AG04450 (cell line): ENCODE measurements at places on chromosomes 12 and 14.

DNA sequence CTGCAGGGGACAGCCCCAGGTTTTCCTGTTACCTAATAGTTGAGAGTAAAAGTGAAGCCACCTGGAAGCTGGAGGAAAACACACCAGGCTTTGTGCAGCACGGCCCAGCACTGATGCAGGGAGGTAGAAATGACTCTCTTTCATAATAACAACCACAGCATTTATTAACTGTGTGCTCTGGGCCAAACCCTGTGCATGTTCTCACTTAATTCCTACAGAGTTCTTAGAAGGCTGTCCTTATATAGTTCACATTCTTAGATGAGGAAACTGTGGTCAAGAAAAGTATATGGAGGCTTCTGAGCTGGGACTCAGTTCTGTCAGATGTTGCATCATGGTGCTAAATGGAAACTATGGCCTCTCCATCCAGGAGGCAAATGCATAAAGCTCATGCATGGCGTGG, 100.0 kb downstream of the PAPOLA start:
- DNase-seq: no peak

DNA sequence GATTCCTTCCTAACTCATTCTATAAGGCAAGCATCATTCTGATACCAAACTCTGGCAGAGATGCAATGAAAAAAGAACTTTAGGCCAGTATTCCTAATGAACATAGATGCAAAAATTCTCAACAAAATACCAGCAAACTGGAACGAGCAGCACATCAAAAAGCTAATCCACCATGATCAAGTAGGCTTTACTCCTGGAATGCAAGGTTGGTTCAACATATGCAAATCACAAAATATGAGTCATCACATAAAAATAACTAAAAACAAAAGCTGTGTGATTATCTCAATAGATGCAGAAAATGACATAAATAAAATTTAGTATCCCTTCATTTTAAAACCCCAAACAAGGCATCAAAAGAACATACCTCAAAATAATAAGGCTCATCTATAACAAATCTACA, 98.9 kb downstream of the ACSS3 start:
- no peak for DNase-seq

- no peak for DNase-seq
Measured at GRCh38 chr12:16246264-16246663, 31.2 kb downstream of the SLC15A5 start.

GRCh38 chr12:110421701-110422100, 18.2 kb upstream of the ANAPC7 start:
- DNase-seq: no peak

GRCh38 chr12:100919116-100919515, 124.5 kb downstream of the ANO4 start:
- peak; percentile 20 for DNase-seq

DNA sequence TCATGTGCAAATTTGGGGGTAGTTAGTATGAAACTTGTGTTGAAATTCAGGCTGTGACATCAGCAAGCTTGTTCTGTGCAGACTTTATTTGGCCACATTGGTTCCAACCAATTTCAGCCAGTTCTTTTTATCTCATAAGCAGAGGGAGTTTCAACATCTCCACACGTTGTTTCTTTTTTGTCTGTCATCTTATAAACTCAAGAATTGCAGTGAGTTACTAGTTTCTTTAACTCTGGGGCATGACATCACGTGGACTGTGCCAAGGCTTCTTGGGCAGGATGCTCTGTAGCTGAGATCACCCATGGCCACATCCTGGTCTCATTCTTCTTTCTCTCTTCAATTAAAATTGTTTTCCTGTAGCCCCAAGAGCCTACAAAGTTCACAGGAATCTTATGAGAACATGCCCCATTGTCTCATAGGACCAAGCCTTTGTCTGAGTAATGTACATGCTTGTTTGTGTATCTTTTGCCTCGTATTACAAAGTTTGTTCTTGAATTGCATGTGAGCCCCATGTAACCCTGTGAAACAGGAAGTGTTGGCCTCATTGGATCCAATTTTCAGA, 982.0 kb upstream of the TMEM132C start:
- peak; percentile 55 for DNase-seq

GRCh38 chr14:94903883-94904282, 134.0 kb upstream of the GSC start:
- DNase-seq: no peak
